ENCODE measurements at places on chromosomes 2 and 18.

GRCh38 chr18:8657873-8658470 lies 47.4 kb upstream of the MTCL1 start:
- H3K4me1 ChIP-seq = no peaks in the 10 kb centered on the region
- H3K36me3 ChIP-seq = no peaks in the 10 kb centered on the region
- no peak overlapping the region for H3K4me3 ChIP-seq
- no peak for DNase-seq
- no peaks in the 10 kb centered on the region for H3K27me3 ChIP-seq
- no peak overlapping the region for H3K27ac ChIP-seq

DNA sequence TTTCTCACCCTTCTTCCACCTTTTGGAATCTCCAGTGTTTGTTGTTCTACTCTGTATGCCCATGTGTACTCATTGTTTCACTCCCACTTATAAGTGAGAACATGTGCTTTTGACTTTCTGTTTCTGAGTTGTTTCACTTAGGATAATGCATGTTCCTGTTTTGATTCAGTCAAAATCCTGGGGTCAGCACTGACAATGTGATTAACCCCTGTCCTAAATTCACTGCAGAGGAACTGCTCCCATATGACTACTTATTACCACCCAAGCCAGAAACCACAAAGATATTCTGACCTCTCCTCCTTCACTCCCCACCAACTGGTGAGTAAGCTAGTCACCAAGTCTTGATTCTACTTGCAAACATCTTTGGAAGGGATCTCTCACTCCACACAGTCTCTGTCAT lies 251.4 kb upstream of the TCF4 start:
- H3K27ac ChIP-seq = no peak overlapping the region
- no peaks in the 10 kb centered on the region for H3K4me1 ChIP-seq
- H3K4me3 ChIP-seq = no peak overlapping the region
- H3K27me3 ChIP-seq = no peaks in the 10 kb centered on the region
- H3K36me3 ChIP-seq = no peaks in the 10 kb centered on the region

DNA sequence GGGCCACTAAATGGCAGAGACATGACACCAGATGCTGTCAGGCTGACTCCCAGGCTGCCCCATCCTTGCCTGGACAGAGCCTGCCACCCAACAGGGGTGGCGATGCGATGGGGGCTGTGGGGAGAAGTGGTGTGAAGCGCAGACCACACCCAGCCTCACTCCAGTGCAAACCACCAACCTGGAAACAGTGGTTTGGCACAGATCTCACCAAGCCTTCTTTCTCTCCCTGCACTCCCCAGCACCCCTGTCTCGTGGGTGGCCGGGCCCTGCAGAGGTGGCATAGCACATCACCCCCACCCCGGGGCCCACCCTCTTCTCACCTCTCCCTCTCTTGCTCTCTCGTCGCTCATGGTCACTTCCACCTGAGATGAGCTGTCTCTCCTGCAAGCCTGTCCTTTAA lies 32.6 kb downstream of the CIB4 start:
- no peaks in the 10 kb centered on the region for H3K4me1 ChIP-seq
- no peaks in the 10 kb centered on the region for H3K36me3 ChIP-seq
- H3K27ac ChIP-seq = no peak overlapping the region
- H3K4me3 ChIP-seq = no peak overlapping the region
- no peak for DNase-seq

DNA sequence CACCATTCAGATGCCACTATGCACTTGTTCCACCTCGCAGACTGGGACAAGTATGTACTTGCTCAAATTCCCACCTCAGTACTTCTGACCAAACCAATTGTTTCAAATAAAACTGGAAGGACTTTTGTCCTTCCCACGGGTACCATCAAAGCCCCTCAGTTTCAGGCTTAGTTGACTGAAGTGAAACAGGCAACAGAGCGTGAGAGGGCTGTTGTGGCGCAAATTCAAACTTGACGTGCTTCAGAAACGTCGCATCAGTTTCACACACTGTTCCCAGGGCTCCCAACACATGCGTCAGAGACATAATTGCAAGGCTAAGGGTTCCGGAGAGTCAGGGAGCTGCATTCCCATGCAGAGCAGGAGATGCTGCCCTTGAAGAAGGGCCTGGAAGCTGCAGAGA lies 33.7 kb downstream of the RNF152 start:
- DNase-seq = no peak
- H3K27ac ChIP-seq = no peak overlapping the region
- H3K4me1 ChIP-seq = no peaks in the 10 kb centered on the region
- no peaks in the 10 kb centered on the region for H3K36me3 ChIP-seq

GRCh38 chr2:19355416-19355821 lies 3.0 kb downstream of the OSR1 start:
- H3K36me3 ChIP-seq = no peaks in the 10 kb centered on the region
- H3K27ac ChIP-seq = no peak overlapping the region
- H3K4me3 ChIP-seq = no peak overlapping the region

DNA sequence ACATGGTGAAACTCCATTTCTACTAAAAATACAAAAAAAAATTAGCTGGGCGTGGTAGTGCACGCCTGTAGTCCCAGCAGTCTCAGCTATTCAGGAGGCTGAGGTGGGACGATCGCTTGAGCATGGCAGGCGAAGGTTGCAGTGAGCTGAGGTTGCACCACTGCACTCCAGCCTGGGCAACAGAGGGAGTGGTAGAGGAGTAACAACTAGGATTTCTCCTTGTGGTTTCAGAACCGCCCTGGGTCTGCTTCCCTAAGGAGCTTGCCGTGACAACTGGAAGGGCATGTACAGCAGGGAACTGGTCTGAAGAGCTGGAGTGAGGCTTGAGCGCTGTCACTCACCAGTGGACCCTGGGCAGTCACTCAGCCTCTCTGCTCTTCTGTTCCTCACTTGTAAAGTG lies 29.1 kb downstream of the REEP1 start:
- H3K27me3 ChIP-seq = no peaks in the 10 kb centered on the region
- no peaks in the 10 kb centered on the region for H3K36me3 ChIP-seq
- H3K4me1 ChIP-seq = no peaks in the 10 kb centered on the region
- no peak overlapping the region for H3K27ac ChIP-seq
- no peak for DNase-seq

Measured in naive thymus-derived CD4-positive, alpha-beta T cell (primary cell).